ENCODE measurements at places on chromosomes 4 and X. TPM values are rescaled to one million over a fixed set of nuclear protein-coding genes. Genes with fewer than 3 reads are reported as not detected.

MAGED4 gene
- 38.7 TPM for polyA plus RNA-seq

DNA sequence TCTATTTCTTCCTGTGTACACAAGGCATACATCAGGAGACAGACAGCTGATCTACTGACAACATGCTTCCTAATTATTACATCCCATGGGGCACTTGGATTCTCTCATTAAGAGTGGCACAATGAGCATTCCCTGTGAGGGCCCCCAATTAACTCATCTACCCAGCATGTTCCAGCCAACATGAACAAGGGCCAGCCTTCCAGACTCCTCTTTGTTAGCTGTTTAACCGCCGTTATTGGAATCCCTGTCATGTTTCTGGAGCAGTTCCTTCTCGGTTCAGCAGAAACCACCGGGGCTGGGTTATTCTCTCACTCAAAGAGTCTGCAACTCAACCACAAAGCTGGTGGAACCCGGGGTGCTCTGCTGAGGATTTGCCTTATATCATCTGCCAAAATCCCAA is 9.9 kb upstream of the GPM6B start:
- DNase-seq = no peak

DNA sequence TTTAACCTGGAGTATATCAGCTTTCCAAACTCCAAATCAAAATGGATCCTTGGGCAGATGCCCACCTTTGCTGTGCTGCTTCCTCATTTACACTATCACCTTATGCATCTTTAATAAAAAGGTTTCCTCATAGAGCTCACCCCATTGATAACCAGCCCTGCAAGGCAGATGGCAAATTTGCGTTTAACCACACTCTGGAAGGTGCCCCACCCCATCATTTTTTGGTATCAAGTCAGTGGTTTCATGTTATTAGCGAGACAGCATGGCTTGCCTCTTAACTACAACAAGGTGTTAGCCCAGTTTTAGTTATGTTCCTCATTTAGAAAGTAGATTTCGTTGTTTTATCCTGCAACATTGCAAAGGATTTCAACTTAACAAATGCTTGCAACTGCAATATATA is 214.0 kb upstream of the WDFY3 start:
- no peak for DNase-seq

DNA sequence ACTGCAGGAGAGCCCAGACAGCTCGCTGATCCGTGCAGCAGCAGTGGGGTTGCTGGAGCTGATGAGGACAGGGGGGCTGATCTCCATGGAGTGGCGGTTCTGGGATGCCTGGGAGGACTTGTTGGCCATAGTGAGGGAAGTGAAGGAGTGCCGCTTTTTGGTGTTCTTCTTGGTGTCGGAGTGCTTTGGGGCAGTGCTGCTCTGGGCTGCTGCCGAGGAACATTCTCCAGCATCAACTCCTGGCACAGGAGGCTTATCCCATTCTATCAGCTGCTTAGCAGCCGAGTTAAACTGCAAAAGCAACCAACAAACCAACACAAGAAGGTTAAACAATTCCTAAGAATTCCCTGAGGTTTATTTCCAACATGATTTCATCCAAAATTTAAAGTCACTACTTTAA is 126.3 kb upstream of the CBR4 start:
- DNase-seq = no peak

- no peak for DNase-seq
Measured at GRCh38 chrX:136736690-136737089, 44.0 kb downstream of the ARHGEF6 start.

DCAF12L1 gene
- polyA plus RNA-seq = 2.4 TPM

SOD3 gene
- polyA plus RNA-seq = 20.8 TPM

GRCh38 chr4:126757219-126757618 is 875.5 kb upstream of the INTU start:
- DNase-seq = no peak

GRCh38 chr4:187491959-187492358 is 503.6 kb upstream of the ZFP42 start:
- peak; percentile 26 for DNase-seq

- no peak for DNase-seq
Measured at GRCh38 chr4:105451346-105451745, 22.5 kb downstream of the PPA2 start.

DNA sequence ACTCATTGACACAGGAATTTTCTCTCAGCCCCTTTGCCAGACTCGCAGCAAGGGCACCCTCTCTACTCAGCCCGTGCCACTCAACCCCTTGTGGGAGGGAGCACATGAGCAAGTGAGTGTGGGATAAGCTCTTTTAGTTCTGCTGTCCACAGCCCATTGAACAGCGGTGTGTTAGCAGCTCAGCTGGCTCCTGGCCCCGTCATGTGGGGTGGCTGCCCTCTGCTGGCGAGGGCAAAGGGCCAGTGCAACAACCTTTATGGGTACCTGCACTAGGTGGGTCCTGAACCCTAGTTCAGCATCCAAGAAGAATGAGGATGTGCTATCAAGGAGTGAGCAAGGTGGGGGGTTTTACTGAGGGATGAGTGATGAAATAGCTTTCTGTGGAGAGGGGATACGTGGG is 85.0 kb upstream of the ZNF81 start:
- DNase-seq = no peak

DNA sequence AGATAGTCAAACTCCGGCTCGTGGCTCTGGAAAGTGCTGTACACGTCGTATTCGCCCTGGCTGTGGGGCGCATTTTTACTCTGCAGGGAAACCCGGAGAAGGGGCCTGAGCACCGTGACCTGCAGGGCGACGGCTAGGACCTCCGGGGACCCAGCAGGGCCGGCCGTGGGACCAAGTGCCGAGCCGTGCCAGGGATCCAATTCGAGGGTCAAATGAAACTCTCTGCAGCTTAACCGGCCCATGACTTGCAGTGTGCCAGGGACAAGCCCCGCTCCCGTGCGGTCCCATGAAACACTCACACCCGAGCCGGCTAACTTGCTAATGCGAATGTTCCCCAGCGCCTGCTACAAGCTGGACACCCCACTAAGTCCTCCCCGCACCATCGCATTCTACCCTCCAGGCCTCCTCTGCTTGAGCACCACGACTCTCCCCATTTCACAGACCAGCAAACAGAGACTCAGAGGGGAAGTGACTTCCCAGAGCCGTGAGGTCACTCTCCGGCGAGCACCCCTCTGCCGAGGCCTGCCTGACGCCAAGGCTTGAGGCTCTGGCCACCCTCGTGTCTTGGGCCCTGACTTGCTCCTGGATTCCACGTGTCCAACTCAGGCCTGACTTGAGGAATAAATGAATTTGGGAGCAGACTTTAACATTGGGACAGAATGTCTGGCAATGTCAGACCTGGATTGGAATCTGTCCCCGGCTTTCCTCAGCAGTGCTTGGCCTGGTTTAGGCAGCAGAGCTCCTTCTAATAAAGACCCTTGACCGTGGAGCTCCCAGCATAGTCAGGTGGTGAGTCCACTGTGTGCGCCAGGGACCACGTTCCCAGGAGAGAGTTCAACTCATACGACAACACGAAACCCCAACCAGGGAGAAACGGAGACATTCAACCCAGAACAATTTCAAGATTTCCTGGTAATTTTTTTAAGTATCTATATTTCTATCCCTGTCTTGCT is 93.6 kb downstream of the PPP2R2C start:
- no peak for DNase-seq

DNA sequence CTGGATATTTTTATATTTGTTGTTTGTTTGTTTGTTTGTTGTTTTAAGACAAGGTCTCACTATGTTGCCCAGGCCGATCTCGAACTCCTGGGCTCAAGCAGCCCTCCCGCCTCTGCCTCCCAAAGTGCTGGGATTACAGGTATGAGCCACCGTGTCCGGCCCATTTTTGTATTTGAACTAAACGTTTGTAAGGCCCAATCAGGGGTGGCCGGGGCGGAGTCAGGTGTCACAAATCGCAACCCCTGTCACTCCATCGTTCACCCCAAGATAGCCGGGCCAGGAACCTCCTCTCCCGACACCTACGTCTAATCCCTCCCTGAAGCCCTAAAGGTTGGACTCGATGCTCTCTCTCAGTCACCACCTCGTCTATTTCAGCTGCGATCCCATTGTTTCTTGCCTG is 722 bp upstream of the EFHC2 start:
- no peak for DNase-seq

DNA sequence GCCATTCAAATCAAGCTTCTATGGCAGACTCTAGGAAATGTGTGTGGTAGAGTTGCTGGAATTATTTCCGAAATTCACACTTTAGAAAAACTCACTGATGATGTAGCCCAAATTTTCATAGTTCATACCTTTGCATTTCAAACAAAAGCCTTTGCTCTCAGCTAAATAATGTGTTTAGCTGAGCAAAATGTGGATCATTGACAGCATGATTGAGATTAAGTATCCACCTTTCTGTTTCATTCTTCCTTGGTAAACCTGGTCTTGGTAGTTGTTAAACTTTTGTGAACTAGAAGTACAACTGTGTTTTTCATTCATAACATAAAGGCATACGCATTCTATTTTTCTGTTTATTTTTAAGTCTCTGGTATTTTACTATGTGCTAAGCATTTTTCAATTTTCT is 7.2 kb downstream of the PCDH7 start:
- no peak for DNase-seq

DNA sequence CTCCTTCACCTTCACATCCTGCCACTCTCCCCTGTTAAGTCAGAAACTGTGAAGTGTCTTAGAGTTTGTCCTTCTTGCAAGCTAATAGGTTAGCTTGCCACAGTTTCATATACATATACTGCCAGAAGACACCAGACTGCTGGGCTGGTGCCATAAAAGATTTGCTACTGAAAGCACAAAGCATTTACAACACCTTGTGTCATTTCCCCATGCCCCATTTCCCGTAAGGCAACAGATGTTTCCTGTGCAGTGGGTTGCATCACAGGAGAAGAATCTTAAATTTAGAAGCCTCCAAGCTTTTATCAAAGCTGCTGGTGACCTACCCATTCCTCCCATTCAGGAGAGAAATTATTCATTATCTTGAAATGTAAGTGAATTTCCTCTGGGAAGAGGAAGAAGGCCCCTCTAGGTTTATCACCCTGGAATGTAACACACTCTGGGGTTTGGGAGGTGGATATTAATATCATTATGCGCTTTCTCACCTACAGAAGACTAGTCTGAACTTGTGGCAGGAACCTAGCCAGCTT is 34.5 kb upstream of the RAB33B start:
- DNase-seq = peak; percentile 49

DNA sequence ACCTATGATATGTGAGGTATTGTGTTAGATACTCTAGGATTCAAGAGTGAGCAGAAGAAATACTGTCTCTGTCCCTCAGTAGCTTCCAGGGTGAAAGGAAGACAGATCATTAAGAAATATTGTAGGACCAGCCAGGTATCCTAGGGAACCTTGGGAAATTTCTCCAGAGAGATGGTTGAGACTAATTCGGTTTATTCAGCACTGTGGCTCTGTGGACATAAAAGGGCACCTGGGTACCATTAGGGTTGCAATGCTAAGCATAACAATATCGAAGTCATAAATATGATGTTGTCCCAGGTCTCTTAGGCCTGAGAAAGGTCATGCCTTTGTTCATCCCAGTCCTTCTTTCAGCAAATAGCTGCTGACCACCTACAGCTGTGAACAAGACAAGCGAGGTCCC is 61.0 kb downstream of the FAM114A1 start:
- DNase-seq = no peak

DNA sequence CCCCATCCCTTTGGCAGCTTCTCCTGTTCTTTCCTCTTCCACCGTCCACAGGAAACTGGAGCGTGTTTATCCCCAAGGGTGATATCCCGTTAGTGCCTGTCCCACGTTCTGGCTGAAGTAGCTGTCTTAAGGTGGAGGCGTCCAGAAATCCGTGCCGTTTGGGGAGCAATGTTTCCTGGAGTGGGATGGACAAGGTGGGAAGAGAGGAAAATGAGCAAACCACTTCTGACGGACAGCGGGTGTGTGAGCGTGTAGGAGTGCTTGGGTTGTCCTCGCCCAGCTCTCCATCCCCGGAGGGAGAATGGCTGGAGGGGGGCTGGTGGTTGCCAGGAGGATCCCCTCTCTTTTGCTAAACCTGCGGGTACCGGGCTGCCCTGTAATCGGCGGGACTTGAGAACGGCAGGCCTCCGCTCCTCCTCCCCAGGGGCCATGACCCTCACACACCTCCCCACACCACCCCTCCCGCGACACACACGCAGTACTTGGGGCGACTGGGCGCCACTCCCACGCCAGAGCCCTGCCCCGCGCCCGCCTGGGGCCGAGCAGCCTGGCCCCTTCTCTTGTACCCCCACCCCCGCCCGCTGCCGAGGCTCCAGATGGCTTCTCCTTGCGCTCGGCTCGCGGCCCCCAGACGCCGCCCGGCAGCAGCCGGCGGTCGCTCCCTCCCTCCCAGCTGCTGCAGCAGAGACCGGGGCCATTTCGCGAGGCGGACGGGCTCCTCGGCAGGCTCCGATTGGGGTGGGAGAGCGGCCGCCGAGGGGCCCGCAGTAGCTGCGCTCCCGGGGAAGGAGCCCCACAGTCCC is 13.9 kb upstream of the PRDM8 start:
- DNase-seq = peak; percentile 78

CYLC1 gene
- not detected for polyA plus RNA-seq

GRCh38 chr4:53788621-53789020 is 197.3 kb upstream of the LNX1 start:
- no peak for DNase-seq

HSD17B10 gene
- polyA plus RNA-seq = 70.5 TPM

GRCh38 chrX:138692591-138692990 is 18.9 kb downstream of the FGF13 start:
- DNase-seq = peak; percentile 36

GRCh38 chr4:148101790-148102189 is 340.4 kb downstream of the NR3C2 start:
- DNase-seq = no peak

DNA sequence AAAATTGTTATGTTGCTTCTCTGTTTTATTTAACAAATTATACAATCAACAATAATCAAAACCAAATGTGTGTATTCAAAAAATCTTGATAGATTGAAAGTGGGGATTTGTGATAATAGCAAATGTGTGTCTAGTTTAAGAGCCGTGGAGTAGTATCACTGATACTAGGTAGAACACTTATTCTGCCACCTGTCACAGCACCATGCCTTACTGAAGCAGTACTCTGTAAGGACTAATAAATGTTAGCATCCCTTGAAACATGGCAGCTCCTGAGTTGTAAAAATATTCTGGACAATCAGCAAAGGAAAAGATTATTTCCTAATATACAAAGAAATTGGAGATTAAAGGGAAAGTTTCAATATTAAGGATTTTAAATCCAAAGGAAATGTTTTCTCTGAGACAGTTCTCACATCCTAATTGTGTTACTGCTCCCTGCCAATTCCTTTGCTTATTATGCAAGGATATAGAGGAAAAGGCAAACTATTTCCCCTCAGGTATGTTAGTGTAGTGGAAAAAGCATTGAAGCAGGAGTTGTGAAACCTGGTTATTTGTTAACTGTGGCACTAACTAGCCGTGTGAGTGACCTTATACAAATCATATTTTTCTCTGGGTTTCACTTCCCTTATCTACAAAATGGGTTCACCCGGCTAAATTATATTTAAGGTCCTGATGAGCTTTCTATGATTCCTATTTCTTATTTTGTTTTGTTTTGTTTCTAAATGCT is 303.1 kb downstream of the ARHGAP24 start:
- DNase-seq = no peak

SOWAHD gene
- 0.16 TPM for polyA plus RNA-seq

FABP2 gene
- polyA plus RNA-seq = not detected
